ENCODE measurements at places on chromosomes 16 and 17.

- no peak for DNase-seq
Measured at GRCh38 chr17:40536295-40537171, 28.7 kb downstream of the CCR7 start.

- no peak for DNase-seq
Measured at GRCh38 chr16:76265434-76266045, 11.7 kb upstream of the CNTNAP4 start.

GRCh38 chr16:66521951-66522771 lies 27.8 kb downstream of the TK2 start:
- peak; percentile 95 for DNase-seq

DNA sequence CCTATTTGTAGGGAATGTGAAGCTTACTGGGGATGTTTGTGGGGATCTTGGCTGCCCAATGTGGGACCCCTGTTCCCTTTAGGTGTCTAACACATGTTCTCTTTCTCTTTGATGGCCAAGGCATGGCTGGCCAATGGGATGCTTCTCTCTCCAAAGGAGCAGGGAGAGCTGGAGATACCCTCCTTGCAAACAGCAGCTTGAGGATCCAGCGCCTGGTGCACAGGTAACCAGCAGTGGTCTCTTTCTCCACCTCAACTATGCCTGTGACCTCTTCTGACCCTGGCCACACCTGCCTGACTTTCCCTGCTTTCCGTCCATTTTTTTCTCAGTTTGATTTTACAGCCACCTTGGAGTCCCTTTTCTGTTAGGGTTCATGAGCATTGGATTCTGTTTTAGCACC lies 16.8 kb upstream of the NKD1 start:
- no peak for DNase-seq

GRCh38 chr17:17104494-17104893 lies 62.2 kb downstream of the MPRIP start:
- DNase-seq = no peak

DNA sequence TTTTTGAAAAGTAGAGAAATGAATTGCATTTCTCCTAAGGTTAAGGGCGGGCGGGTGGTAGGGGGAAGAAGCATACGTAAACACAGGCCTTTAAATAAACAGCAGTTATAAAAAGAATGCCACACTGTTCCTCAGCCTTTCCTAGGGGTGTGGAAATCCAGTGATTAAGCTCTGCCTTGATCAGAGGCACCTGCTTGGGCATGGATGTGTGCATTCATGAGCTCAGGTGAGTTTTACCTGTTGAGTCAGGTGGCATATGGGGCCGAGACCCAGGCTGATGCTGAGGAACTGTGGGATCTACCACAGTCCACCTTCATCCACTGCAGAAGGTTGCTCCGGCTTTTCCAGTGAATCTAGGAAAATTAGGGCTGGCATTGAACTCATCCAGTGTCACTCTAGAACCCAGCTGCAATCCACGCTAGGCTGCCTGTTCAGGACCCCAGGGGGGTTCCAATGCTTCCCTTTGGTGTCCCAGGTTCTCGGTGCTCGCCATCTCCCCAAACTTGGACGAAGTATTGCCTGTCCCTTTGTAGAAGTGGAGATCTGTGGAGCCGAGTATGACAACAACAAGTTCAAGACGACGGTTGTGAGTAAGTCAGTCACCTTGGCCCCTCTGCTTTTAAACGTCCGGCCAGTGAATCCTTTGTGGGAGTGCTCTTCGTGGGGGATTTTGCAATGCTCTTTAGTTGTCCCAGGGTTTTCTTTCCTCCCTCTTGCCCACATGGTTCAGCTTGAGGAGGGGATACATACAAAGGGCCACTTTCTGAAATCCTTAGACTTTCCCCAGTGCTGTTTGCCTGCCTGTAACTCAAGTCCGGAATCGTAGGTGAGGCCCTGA lies 72.7 kb downstream of the SDR42E1 start:
- no peak for DNase-seq
